ENCODE measurements at places on chromosomes 16 and 17.
A peak's percentile ranks its signal among the peaks of the same experiment; 100 is the strongest.

DNA sequence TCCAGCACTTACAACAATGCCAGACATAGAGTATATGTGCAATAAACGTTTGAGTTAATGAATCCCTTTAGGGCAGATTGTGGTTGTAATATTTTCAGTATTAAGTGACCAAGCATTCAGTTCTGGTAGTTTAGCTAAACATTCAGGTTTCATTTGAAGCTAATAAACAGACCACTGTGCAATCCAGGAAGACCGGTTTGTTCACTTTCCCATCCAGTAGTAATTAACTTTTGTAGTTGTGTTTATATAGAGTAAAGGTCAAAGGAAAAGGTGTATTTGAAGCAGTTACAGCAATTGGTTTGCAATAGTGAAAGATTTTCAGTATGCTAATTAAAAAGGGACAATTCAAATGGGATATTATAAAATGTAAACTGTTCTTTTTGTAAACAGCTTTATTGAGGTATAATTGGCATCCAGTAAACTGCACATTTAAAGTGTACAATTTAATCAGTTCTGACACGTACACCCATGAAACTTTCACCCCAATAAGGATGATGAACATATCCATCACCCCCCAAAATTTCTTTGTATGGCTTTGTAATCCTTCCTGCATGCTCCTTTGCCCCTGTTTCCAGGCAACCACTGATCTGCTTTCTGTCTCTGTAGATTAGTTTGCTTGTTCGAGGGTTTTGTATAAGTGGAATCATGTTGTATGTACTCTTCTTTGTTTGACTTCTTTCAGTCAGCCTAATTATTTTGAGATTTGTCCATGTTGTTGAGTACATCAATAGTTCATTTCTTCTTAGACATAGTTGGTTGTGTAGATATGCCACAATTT, 26.3 kb downstream of the MRTFB start:
- DNase-seq: no peak

DNA sequence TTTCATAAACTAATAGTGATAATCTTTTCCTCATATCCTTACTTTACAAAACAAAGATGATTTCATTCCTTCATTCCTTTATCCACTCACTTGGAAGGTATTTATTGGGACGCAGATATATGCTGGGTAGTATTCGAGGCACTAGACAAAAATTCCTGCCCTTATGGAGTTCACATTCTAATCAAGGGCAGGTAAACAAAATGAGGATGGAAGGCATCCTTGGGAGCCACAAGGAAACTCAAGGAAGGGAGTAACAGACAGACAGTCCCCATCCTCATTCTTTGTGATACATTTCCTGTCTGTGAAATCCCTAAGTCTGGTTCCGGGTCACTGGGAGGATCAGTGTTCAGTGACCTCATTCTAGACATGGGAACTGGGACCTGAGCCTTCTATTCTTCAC, 45.2 kb downstream of the SLC6A2 start:
- DNase-seq: no peak

- DNase-seq: no peak
Observed at GRCh38 chr16:12254566-12254965, 278.0 kb downstream of the SNX29 start.

GRCh38 chr16:3780570-3780969, 63.2 kb upstream of the TRAP1 start:
- DNase-seq: no peak

DNA sequence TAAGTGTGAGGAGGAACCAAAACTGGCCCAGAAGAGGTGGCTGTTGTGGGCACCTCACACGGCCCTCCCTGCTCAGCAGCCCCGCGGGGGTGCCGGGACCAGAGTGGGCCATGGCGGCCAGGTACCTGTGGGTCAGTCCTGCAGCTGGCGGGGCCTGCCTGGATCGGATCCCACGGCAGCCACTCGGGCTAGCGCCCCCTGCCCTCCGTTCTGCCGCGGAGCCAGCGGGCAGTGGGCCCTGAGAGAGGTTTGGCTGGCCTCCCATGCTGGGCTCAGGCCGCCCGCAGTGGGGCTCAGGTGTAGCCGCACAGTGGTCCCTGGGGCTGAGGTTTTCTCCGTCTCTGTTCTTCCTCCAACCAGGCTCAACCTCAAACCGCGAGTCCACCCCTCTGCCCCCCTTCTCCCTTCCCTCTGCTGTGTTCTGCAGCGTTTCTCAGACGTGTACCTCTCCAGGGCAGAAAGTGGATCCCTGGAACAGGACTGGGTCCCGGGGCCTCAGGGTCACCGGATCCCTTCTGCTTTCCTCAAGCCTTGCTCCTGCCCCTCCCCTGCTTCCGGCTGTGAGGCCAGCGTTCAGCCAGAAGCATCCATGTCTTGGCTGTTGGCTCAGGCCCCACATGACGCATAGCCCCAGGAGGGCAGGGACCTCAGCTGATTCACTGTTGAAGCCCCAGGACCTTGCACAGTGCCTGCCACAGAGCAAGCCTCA, 28.6 kb upstream of the ITGA3 start:
- DNase-seq: no peak

DNA sequence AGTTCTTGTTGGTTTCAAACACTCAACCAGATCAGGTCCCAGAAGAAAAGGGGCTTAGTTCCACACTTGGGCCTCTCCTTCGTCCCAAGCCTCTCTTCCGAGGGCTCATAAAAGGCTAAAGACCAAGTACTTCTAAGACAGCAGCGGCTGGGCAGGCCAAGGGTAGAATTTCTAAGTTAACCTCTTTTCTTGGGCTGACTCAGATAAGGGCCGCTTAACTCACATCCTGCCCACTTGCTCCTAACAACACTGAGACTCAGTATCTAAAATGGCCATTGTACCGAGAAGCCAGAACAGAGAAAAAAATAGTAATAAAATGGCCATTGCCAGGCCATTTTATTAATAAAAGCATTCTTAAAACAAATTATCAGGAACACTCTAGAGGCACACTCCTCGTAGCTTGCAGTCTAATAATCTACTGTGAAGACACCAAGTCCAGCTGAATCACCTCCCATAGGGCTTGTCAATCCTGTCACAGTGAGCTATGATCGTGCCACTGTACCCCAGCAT, 42.1 kb downstream of the RANBP10 start:
- DNase-seq: no peak

DNA sequence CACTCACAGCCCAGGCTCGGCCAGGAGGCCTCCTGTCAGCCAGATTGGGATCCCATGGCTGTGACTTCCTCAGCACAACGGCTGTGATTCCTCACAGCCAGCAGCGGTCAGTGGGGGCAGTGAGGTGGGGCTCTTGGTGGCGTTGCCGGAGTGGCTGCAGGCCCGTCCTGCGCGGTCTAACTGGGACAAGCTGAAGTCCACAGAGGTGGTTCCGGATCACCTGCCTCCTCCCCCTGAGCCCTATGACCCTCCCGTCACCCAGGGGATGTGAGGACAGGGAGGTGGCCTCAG, 34.4 kb upstream of the MLKL start:
- DNase-seq: no peak

DNA sequence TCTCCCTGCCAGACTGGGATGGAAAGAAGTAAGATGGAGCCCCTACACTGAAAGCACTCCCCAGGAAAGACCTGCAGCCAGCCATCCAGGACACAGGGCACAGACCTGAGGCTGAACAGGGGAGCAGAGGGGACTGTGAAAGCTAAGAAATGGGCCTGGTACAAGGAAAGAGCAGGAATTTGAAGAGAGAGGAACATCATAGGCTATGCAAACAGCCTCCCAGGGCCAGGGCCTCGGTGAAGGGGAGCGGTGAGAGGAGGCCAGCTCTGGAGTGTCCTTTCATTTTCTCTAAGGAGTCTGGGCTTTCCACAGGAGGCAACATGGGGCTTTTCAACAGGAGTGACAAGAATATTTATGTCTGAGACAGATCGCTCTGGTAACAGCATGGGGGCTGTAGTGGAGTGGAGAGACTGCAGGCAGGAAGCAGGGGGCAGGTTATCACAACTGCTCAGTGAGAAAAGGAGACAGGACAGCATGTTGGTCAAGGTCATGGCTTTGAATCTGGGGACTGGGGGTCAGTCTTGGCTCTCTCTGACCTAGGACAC, 50.1 kb downstream of the TOM1L2 start:
- no peak for DNase-seq

- DNase-seq: no peak
Observed at GRCh38 chr16:80997964-80998620, 8.6 kb downstream of the CMC2 start.

DNA sequence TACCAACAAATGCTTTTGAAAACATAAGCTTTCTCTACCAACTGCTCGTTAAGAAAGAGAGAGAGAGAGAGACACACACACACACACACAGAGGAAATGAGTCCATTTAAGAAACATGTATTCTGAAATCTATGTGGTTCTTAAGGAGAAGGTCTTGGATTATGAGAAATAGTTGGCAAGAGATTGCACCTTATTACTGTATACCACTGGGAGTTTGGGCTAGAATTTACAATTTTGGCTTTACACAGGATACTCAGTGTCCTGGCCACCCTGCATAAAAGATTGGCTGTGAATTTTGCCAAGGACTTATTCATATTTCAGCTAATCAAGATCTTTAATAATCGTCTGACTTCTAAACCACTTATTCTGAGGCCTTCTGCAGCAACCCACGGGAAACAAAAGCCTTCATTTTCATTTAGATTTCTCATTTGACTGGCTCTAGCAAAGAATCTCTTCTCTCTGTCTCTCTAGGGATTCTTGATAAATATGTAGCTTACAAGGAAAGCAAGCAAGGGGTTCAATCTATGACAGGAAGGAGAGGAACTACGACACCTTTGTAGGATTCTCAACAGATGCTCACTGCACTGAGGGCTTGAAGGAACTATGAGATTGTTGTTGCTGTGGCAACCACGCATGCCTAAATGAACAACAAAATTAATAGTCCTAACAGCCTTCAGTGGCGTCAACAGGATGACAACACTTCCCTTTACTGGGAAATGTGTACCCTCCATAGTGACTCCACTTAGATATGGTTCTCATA, 75.3 kb upstream of the GNAO1 start:
- DNase-seq: no peak

DNA sequence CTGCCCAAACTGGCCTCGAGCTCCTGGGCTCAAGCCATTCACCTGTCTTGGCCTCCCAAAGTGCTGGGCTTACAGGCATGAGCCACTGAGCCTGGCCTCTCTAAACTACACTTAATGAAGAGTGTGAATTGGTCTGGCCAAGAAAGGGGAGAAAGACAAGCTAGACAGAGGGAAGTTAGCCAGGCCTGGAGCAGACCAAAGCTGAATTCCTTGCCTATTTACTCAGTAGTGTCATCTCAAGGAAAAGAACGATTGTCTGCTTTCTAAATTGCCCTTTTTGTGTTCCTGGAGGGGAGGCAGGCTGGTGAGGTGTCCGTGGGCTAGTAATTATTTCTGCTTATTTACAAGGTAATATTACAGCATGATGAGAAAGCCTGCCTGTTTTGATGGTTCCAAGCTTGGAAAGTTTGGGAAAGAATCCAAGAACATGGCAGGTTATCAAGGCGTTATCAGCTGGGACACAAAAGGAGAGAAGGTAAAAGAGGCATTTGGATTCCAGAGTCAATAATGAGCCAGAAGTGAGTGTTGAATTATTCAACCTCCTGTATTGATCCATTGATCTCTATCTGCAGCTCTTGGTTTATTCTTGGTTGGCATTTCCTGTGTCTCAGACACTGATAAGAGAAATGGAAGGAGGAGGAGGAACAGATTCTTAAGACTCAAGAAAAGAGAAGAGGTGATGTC, 6.3 kb upstream of the CBFB start:
- no peak for DNase-seq

DNA sequence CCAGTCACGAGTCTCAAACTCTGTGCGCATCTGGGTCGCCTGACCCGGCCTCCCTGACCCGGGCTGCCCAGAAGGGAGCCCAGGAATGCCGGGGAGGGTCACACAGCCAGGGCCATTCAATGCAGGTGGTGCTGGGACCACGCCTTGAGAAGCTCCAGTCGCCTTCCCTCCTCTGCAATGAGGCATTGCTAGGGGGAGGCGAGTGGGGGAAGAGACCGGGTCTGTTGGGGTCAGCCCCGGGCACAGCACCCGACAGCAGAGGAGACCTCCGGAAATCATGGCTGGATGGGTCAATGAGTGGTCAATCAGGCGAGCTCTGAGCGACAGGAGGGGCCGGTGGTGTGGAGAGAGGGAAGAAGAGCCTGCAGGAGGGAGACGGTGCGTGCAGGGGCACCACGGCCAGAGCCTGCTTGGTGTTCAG, 13.3 kb downstream of the JPH3 start:
- DNase-seq: no peak

DNA sequence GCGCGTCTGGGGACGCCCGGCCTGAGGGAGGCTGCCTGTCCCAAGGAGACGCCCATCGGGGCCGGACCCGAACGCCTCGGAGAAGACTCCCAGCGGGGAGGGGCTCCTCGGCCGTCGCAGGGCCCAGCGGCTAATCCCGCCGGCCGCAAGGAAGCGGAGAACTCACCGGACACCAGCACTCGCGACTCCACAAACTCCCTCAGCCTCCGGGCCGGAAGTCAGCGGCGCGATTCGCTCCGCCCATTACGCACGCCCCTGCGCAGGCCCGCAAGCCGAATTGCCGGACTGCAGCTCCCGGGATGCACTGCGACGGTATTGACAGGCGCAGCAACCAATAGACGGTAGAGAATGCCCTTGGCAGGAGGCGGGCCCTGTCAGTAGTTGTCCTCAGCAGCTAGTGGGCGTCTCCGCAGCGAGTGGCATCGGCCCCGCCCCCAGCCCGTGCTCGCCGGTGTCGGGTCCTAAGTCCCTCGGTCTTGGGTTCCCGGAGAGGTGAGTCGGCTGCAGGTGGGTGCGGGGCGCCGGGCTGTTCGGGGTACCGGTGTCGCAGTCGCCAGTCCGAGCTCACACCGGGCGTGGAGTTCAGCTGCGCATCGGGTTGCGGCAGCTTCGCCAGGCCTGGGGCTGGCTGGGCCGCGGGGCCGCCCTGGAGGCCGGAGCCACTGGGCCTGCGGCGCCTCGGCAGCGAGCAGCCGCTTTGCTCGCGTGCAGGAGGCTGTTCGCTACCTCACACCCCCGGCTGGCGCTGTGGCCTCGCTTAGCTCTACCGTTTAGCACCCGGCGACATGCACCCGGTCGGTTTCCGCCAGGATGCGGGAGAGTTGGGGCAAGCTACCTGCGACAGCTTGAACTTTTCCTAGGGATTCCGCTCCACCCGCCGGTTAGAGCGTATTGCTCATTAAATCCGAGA, at the start of the genes ZNF174 and ZSCAN32:
Gene ZNF174, plus strand, starts transcription at position 437 of the 910 bp plus-strand sequence. CDS start 790 bp downstream, outside the sequence.
Gene ZSCAN32, minus strand, starts transcription at position 226 of the 910 bp plus-strand sequence. CDS start 3,447 bp downstream, outside the sequence.
- DNase-seq: peak; percentile 94

DNA sequence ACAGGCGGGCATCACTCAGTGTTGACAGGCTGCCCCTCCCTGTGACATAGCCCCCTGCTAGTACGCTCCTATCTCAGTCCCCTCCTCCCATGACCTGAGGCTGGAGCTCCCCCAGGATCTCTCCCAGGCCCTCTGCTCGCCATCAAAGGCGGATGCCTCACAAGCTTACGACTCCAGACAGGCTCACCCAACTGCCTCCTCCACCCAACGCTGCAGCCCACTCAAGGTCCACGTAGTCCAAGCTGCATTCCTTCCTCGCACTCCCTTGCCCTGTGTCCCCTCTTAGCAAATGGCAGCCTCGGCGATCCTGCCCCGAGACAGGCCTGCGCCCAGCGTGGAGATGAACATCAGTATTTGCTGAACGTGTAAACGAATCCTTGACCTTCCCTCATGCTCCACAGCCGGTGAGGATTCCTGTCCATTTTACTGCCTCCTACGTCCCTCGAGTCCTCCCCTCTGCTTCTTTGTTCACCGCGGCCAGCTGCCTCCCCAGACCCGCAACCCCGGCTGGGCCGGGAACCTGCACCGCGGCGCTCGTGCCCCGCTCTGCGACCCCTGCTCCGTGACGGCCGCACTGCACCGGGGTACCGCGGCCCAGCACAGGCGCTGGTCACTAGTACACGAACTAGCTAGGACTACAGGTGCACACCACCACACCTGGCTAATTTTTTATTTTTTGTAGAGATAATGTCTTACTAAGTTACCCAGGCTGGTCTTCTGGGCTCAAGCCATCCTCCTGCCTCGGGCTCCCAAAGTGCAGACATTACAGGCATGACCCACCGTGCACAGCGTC, 838 bp upstream of the TMEM97 start:
- no peak for DNase-seq

- no peak for DNase-seq
Observed at GRCh38 chr16:57618296-57619132, 9.9 kb upstream of the ADGRG1 start.
